Activated CD4-positive, alpha-beta T cell treated with anti-CD3 and anti-CD28 coated beads, Interleukin-2, amount 50 U/mL, for 4 hours (primary cell): ENCODE measurements at places on chromosomes 1 and 21.

- DNase-seq: no peak
Observed at GRCh38 chr1:42311138-42311537, 23.9 kb downstream of the FOXJ3 start.

DNA sequence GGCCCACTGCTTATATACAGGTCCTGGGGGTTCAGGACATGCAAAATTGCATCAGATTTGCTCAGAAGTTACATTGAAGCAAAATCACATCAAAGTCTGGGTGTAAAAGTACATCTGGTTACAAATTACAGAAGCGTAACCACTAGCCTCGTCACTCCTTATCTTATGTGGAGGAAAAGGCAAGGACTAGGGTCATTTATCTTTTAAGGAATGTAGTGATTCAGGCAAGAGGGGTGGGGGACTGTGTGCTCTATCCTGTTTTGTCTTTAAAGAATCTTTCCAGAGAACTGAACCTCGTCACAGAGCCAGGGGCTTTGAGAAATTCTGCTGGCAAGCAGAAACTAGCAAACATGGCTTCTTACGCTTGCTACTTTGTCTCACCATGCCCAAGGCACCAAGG, 61.1 kb upstream of the RAB4A start:
- no peak for DNase-seq

DNA sequence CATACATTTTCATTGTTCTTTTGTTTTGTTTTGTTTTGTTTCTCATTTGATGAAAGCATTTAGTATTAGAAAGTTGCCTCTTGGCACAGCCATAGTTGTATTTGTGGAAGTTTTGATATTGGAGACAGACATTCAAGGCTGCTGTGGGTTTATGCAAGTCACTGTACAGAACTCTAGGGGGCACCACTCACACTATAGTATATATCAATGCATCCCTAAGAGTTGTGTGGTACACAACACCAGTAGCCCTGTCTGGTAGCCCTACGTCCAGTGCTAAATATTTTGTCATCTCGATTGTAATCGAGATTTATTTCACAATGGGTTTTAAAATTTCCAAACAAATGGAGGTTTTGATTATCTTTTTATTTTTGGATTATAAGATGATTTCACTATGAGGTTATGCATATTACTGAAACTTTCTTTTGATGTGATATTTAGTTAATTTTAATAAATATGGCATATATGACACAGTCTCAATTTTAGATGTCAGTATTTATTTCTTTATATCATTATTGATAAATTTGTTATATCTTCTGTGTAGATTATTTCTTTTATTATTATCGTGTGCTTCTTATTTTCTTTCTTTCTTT, 112.2 kb downstream of the NR5A2 start:
- no peak for DNase-seq

DNA sequence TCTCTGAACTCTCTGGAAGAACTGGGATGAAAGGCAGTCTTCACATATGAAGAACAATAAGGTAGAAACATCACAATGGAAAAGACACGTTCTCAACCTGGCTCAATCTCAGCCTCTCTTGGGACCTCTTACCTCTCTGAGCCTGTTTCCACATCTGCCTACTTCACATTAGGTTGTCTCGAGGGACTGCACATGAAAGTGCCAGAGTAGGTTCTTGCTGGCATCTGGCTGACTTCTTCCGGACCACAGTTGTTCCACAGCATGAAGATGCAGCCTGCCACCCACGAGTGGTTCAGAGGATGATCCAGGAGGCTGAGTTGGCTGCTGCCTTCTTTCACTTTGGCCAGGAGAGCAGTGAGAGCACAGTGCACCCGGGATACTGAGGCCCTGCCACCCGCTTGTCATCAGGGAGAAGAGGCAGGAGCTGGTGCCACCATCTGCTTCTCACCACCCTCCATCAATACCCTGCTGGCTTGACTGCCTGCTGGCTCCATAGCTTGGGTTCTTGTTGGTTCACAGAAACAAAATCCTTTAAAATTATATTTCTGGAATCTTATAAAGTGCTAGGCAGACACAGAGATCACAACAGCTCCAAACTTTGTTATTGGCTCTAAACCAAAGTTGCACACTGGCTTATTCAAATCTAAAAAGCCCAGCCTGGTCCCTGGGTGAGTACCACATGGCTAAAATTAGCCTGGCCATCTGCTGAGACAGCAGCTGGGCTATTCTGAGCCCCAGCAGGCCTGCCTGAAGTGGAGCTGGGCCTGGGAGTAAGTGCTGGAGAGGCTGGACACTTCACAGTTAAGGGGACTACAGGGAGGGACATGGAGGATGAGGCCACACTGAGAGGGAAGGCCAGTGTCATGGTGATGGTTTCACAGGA, 46.9 kb upstream of the LIN9 start:
- no peak for DNase-seq

DNA sequence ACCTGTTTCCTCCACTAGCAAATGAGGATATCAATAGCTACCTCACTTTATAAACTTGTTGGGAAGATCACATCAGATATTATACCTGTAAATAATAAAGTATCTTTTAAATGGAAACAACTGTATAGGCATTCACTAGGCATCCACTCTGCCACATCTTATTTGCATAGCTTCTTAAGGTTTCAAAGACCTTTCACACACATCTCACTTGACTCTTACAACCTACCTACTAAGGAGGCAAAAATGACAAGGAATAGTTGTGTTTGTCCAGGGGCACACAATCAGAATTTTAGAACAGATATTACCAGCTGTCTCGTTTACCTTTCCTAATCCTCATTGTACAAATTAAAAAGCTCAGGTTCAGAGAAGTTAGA, 51.5 kb downstream of the VANGL2 start:
- DNase-seq: no peak

- no peak for DNase-seq
Observed at GRCh38 chr1:42736152-42736551, 3.9 kb downstream of the CLDN19 start.

DNA sequence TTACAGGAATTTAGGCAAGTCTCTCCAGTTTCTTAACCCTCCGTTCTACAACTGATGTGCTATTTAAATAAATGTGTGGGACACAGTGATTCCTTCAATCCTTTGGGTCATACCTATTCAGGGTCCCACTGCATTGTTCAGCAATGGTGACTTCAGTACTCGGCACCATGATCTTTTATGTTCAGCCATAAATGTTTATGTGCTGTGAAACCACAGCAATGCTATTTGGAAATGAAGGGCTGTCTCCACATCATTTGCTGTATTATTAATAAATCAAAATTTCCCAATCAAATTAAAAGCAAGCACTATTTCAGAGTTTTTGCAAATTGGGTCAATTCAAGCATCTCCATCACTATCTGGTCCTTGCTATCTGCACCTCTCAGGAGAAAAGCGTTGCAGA, 84.8 kb downstream of the NR5A2 start:
- no peak for DNase-seq

DNA sequence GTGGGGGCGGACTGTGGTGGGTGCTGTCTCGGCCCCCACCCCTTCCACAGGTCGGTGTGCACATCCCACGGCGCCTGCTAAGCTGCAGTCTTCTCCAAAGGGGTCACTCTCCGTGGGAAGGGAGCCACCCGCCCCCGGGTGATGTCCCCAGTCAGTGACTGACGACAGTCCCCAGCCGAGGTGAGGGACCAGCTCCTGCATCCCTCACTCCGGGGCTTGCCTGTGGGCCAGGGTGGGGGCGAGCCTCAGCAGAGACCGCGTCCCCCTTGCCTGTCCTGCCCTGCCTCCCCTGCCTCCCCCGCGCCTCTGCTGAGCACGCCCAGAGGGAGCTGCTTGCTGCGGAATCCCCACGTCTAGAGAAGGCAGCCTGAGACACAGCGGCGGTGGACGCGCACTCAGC, 35.9 kb upstream of the PDE9A start:
- DNase-seq: no peak

- DNase-seq: peak; percentile 78
Observed at GRCh38 chr21:35051287-35051818, 2.3 kb upstream of the RUNX1 start.

DNA sequence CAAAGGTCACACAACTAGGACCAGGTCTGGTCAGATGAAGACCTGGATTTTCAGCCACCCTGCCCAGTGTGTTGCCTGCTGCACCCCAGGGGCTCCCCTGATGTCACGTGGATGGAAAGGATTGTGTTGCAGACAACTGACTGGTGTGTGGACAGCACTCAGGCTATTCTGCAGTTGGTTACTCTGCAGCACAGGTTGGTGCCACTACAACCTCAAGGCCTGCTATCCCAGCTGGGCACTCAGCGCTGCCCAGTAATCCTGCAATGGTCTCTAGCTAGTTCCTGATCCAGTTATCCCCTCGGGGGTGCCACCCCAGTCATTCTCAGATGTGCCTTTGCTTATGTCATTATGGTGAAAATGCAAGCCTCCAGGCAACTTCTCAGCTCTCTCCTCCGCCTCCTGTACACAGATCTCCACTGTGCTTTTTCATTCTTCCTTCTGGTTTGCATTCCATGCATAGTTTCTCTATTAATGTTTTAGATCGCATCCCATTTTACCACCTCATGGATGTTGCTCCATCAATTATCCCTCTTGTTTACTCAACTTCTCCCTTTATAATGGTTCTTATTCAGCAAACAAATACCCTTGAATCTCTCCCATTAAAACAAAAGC, 503.2 kb upstream of the CAMK1G start:
- no peak for DNase-seq

GRCh38 chr1:64864018-64864940, 102.1 kb downstream of the JAK1 start:
- peak; percentile 10 for DNase-seq

- no peak for DNase-seq
Observed at GRCh38 chr1:56577406-56578137, 1.8 kb downstream of the PLPP3 start.

- no peak for DNase-seq
Observed at GRCh38 chr1:116850436-116850835, 59.3 kb upstream of the PTGFRN start.

DNA sequence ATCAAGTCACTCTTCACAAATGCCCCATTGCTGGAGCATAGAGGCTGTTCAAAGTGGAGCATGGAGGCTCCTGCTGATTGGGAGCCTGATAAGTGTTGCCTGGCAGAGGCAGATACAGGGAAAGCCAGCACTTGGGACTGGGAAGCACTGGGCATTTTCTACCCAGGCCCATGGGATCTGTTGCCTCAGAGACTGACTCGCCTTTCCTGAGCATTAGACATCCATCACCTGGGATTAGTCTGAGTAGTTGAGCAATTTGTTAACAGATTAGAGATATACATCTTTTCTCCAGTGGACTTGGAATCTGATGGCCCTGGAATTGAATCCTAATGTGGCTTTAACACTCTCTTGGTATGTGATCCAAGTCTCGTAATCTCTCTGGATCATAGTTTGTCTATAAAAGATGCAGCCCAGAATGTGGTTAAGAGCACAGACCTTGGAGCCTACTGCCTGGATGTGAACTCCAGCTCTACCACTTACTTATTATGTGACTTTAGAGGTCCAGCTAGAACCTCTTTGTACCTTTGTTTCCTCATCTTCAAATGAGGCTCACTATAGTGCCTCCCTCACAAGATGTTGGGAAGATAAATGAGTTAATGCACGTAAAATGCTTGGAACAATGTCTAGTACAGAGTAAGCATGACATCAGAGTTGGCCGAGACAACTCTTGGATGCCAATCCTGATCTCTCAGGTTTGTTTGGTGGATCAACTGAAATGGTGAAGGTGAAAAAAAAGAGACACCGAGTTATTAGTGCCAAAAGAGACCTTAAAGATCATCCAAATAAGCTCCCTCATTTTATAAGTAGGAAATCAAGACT, 38.3 kb upstream of the NRDC start:
- no peak for DNase-seq

DNA sequence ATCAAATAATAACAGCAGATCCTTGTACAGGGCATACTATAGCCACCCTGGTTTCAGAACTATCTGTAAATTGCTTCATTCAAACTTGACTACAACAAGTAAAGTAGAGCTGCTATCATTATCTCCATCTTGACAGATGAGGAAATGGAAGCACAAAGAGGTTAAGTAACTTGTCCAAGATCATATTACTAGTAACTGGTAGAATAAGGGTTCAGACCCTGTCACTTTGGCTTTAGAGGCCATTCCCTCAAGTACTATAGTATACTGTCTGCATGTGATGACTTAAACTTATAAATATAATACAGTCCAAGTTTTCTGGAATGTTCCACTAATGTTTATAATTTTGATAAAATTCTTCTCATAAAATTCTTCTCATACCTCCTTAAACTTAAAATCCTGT, 24.8 kb downstream of the PGM1 start:
- no peak for DNase-seq

- DNase-seq: no peak
Observed at GRCh38 chr1:29368936-29369932, 132.9 kb downstream of the PTPRU start.

GRCh38 chr1:156673387-156674121, 3.7 kb downstream of the NES start:
- DNase-seq: no peak

DNA sequence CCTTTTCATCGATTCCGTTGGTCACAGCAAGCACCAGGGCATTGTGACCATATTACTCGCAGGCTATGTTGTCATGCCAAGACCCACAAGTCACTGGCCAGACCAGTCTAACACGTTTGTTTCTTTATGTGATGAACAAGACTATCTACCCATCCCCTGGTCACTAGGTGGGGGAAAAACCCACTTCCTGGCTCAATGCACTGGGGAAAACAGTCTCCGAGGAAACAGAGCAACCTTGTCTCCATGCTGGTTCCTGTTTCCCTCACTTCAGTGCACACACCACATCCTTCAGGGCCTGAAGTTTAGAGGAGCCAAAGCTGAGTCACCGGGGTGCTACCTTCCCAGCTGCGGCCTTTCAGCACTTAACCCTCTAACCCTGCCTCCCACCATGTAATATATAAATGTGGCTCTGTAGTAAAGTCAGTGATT, 20.9 kb downstream of the ERICH3 start:
- no peak for DNase-seq

DNA sequence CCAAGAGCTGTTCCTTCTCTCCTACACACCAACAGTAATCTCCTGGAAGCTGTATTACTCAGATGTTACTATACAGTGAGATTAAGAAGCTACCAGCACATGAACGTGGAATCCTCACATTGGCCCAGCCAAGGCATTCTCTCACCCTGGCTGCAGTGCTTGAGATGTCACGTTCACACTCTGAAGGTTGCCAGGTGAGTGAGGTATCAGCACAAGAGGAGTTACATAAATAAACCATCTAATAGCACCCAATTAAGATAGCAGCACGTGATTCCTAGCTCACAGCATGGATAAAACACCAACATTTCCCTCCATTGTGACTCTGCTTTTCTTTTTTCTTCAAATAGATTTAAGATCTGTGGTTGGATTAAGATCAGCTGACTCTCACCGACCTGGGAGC, 182.8 kb downstream of the PLPP3 start:
- no peak for DNase-seq

DNA sequence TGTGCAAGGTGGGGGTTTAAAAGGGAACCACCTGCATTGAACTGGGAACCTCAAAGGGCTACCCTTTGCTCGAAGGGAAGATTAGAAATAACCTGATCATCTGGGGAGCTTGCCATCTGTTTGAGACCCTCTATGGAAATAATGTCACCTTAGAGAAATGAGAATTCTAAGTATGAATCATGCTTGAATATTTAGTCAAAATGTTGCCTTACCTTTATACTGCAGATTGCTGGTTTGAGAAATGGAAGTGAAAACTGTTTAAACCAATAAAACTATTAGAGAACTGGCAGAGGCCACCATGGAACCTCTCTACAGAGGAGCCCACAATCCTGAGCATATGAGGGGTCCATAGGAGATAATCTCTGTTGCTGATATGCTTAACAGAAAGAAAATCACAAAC, 131.2 kb upstream of the FAM78B start:
- no peak for DNase-seq
